ENCODE measurements at places on chromosomes 12 and 14. TPM values are rescaled to one million over a fixed set of nuclear protein-coding genes. Genes with fewer than 3 reads are reported as not detected.
A peak's percentile ranks its signal among the peaks of the same experiment; 100 is the strongest.

DNA sequence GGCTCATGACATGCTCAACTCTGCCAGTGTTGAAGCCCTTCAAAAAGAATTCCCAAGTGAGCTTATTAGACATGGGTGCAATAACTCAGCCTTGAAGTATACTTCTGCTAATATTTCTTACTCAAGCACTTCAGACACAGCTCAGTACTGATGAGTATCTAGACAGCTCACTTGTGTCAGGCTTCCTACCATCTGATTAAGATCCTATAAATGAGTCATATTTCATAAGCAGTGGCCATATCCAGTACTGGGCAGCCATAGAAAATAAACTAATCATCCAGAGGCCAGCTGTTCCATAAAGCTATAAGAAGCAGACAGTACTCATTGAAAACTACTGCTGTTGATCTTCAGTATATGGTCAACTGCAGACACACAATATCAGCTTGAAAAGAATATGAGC is 12.9 kb downstream of the FSCB start:
- DNase-seq = no peak

GRCh38 chr12:111446631-111447570 is 41.2 kb downstream of the SH2B3 start:
- DNase-seq = no peak

GRCh38 chr12:26773313-26774104 is 59.5 kb downstream of the ITPR2 start:
- no peak for DNase-seq

- peak; percentile 61 for DNase-seq
These were observed at the start of gene CISTR for GRCh38 chr12:53751336-53752191. TSS of gene CISTR (minus strand) at chr12:53751979.

GRCh38 chr14:25953532-25954139 is 644.2 kb downstream of the NOVA1 start:
- no peak for DNase-seq

GRCh38 chr12:124273630-124274029 is 21.3 kb upstream of the RFLNA start:
- DNase-seq = peak; percentile 76

DNA sequence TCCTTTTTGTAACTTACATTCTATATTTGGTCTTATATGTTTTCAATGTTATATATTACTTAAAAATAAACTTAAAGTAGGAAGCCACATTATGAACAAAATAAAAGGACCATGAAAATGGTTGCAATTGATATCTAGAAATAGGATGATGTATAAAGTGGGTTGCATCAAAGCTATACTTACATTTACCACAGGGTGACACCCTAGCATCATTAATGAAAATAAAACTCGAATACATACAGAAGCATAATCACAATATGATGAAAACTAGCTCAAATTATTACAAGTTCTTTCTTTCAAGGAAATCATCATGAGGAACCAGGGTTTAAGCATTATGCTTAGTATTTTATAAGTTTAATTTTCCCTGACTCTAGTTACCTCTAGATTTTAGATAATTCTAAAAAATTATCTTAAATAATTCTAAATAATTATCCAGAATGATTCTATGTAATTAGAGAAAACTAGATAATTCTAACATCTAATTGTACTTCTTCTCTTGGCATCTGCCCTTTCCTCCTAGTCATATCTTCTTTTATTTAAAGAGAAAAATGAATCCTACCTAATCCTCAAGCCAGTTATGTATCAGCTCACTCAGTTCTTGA is 31.2 kb downstream of the TAS2R7 start:
- DNase-seq = no peak

- no peak for DNase-seq
These were observed 1973.9 kb upstream of the FLRT2 start for GRCh38 chr14:83556065-83556464.

GRCh38 chr12:83343767-83344166 is 657.1 kb downstream of the TMTC2 start:
- no peak for DNase-seq

GRCh38 chr12:68613209-68613904 is 2.7 kb downstream of the RAP1B start:
- peak; percentile 72 for DNase-seq

DNA sequence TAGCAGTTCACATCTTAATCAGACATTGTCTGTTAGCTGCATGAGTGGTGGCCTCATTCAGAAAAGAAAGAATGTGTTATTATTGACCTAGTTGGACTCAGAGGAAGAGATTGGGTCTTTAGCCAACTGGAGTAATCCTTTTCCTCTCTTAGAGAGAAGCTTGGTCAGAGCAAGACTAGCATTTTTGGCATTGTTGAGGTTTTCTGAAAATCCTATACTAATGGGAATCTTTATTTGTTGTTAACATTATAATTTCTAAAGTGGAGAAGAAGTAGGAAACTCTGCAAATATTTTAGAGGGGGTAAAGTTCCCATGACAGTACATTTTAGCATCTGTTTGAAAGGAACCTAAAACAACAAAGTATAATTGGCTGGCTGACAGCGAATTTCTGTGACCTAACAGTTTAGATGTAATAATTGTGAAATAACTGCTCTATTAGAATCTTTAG is 9.7 kb downstream of the TOX4 start:
- no peak for DNase-seq

- no peak for DNase-seq
These were observed 49.0 kb upstream of the SLC8A3 start for GRCh38 chr14:70237710-70238109.

DNA sequence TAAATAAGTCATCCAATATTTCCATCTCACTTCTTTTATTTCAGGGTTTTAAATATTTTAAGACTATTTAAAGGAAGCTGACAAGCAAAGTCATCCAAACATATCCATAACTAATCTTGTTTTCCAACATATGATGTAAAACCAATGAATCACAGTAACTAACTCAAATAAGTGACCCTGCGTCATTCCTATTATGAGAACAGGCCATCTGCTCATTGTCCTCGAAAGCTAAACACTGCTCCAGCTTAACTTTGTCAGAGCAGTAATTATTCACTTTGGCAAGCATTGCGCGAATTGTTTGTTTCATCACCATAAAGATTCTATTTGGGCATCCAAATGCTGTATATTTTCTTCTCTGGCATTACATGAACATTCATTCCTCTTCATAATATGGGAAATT is 99.1 kb downstream of the CAPZA3 start:
- no peak for DNase-seq

- no peak for DNase-seq
These were observed 307.1 kb upstream of the RGS6 start for GRCh38 chr14:71625175-71625574.

GRCh38 chr14:71632440-71632946 is 299.7 kb upstream of the RGS6 start:
- no peak for DNase-seq

DNA sequence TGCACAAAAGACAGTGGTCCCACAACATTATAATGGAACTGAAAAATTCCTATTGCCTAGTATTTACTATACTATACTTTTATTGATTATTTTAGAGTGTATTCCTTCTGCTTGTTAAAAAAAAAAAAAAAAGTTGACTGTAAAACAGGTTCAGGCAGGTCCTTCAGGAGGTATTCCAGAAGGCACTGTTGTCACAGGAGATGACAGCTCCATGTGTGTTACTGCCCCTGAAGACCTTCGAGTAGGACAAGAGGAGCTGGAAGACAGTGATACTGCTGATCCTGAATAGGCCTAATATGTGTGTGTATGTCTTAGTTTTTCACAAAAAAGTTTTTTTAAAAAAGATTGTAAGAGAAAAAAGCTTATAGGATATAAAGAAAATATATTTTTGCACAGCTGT is 12.3 kb downstream of the UBE2N start:
- DNase-seq = no peak

GRCh38 chr12:50637870-50638481 is 125.9 kb upstream of the ATF1 start:
- DNase-seq = no peak

DNA sequence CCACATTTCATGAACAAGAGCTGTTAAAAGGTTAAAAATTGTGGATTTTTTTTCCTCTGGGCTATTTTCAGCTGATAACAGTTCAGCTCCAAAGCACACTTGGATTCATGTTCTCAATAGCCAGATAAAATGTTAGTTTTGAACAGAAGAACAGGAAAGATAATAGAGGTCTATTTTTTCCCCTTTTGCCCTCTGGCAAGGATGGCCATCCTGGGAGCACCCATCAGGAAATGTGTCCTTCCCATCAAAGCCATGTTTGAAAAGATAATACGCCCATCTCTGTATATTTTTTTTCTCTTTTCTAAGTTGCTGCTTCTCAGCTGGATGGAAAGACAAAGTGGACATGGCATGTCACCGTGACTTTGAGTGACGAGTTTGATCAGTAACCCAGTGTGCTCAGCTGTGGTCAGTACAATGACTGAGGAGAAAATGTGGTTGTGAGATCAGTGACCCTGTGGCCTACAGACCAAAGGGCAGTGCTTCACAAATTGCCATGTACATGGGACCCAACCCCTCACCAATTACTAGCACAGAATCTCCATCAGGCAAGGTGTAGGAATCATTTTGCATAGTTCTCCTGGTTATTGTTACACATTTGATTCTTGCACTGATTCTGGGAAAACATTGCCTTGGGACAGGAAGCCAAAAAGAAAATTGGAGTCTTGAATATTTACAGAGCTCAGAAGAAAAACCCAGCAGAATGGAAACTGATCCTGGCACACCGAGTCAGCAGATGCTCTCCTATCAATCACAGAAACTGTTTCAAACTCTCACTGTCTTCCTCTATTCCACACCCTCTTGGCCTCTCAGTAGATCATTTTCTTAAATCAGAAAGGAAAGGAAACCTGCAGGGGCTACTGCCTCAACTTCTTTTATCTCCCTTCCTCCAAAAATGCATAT is 64.3 kb downstream of the ANO6 start:
- DNase-seq = no peak

GRCh38 chr12:3353621-3354020 is 137.4 kb upstream of the PRMT8 start:
- no peak for DNase-seq

The C1QL4 gene
- total RNA-seq = not detected

The APOF gene
- not detected for total RNA-seq

The AMDHD1 gene
- total RNA-seq = 1.1 TPM

The CIDEB gene
- total RNA-seq = 13.6 TPM

The RAN gene
- 2,247 TPM for total RNA-seq

The KCNMB4 gene
- total RNA-seq = 1.3 TPM

The AQP2 gene
- not detected for total RNA-seq

The CCDC60 gene
- not detected for total RNA-seq

The RTL1 gene
- total RNA-seq = not detected

The SMIM41 gene
- not detected for total RNA-seq

The RFX4 gene
- total RNA-seq = not detected

All from activated CD8-positive, alpha-beta T cell treated with anti-CD3 and anti-CD28 coated beads for 36 hours (primary cell).